ENCODE measurements at places on chromosomes 2 and 18.

GRCh38 chr2:232501331-232501771 lies 13.7 kb upstream of the ECEL1 start:
- no peak for DNase-seq

- DNase-seq: no peak
Observed at GRCh38 chr18:58527952-58528287, 101.0 kb downstream of the ALPK2 start.

GRCh38 chr2:197239434-197239833 lies 71.1 kb downstream of the ANKRD44 start:
- no peak for DNase-seq

- no peak for DNase-seq
Observed at GRCh38 chr2:203983064-203983715, 46.6 kb downstream of the ICOS start.

DNA sequence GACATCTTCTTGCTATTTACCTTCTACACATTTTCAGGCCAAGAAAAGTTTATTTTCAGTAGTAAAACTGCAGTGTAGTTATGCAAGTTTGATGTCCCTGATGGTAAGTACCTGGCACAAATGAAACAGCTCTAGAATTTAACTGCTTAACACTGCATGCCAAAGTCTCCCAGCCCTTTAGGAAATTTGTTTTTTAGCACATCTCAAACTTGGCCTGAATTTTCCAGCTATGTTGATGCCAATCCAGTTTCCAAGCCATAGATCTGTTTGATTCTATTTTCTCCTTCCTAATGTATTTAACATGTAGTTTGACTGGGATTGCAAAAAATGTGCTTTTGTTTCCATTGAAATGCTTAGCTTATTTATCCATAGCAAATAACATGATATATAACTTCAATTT lies 29.3 kb upstream of the ZNF385B start:
- no peak for DNase-seq

DNA sequence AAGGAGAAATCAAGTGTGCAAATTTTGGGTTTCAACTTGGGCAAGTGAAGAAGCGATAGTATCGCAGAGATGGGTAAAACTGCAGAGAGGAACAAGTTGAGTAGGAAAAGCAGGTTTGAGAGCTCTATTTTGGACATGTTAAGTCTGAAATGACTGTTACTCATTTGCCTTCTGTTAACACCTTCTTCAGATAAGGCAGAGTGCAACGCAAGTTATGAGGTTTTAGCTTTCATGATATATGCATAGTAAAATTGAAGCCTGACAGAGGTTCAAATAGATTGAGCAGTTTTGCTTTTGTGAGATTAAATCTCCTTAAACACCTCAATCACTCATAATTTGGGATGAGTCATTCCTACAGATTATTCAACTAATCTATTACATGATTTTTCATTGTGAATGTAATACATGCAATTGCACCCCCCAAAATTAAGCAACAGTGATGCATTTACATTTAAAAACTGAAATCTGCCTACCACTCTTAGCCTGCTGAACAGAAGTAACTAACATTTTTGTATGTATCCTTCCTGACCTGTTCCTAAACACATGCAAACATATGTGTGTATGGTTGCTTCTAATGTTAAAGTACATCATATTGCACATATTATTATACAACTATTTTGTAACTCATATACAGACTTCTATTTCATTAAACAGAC lies 575.4 kb downstream of the ARHGAP15 start:
- no peak for DNase-seq

DNA sequence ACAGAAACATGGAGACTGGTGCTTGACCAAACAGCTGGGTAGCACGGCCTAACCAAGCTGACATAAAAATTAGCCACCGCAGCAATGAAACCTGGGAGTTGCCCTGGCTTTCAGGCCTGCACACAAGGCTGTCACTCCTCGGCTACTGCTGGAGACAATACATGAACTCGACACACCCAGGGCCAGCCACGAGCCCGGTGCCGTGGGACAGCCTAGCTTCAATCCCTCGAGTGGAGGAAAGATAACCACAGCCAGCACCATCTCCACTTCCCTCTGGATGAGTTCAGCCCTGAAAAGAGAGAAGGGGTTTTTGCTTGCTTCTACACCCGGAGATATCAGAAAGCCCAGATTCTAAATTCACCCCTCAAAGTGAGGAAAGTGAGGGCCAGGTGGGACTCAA lies 78.0 kb downstream of the BCL2L11 start:
- DNase-seq: no peak

- no peak for DNase-seq
Observed at GRCh38 chr2:102604769-102605168, 14.6 kb upstream of the SLC9A2 start.

GRCh38 chr2:136917411-136917881 lies 152.1 kb downstream of the THSD7B start:
- DNase-seq: no peak

DNA sequence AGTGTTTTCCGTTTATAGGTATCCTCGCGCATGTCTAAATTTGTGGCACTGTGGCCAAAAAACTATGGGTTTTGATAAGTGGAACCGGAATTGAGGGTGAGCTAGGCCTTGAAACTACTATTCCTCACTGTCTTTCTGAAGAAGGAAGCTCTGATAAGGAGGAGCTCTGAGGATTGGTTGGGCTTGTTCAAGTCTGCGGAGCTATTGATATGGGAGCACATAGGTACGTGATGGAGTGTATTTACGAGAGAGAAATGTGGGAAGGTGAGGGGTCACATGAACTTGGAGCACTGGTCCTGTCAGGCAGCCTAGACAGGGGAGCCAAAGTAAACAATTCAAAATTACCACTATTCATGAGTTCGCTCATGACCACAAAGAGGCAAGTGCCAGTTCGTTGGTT lies 131.4 kb downstream of the BABAM2 start:
- DNase-seq: no peak

DNA sequence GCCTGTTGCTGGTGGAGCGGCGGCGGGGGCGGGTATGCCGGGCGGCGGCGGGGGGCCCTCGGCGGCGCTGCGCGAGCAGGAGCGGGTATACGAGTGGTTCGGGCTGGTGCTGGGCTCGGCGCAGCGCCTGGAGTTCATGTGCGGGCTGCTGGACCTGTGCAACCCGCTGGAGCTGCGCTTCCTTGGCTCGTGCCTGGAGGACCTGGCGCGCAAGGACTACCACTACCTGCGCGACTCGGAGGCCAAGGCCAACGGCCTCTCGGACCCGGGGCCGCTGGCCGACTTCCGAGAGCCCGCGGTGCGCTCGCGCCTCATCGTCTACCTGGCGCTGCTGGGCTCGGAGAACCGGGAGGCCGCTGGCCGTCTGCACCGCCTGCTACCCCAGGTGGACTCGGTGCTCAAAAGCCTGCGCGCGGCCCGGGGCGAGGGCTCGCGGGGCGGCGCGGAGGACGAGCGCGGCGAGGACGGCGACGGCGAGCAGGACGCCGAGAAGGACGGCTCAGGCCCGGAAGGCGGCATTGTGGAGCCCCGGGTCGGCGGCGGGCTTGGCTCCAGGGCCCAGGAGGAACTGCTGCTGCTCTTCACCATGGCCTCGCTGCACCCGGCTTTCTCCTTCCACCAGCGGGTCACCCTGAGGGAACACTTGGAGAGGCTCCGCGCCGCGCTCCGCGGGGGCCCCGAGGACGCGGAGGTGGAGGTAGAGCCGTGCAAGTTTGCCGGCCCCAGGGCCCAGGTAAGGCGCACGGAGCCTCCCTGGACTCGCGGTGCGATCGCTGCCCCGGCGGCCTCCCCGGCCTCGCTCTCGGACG lies 1.0 kb downstream of the ZCCHC2 start:
- DNase-seq: peak; percentile 55

DNA sequence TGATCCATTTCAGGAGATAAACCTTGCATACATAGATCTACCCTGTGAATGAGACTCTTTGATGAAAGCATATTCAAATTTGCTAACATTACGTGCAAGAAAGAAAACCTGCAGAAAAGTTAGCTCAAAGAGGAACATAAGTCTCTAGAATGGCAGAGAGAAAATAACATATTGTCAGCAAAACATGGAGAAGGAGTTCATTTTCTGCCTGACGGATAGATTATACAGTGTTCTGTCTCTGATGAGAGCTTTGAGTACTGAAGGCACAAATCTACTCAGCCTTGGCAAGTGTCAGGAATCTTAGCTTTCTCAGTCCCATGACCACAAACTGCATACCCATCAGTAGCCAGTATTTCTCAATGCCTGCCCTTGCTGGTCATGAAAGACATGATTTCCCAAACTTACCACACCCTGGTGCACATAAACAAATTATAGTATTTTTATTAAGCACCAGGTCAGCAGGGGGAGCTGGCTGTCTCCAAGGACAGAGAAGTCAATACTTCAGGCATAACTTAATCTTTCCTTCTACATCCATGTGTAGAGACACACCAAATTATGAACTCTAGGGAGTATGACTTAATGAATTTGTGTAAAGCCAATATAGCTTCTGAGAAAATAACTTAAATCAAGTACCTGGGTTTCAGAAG lies 401.2 kb upstream of the SOX11 start:
- no peak for DNase-seq

DNA sequence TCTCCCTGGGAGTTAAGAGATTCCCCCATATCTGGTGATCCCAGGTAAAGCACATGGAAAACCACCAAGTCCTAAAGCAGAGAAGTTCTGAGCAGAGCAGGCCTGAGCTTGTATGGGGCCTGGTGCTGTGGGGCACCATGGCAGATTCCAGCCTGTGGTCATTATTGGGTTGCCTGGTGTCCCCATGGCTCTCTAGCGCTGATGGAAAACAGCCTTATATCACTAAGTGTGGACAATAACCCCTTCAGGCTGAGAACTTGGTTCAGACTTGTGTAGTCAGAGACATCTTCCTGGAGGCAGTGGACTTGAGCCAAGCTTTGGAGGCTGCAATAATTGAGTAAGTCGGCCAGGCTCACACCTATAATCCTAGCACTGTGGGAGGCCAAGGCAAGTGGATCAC lies 96.8 kb downstream of the MCFD2 start:
- no peak for DNase-seq

GRCh38 chr2:240914645-240915525 lies 8.7 kb downstream of the CROCC2 start:
- no peak for DNase-seq

DNA sequence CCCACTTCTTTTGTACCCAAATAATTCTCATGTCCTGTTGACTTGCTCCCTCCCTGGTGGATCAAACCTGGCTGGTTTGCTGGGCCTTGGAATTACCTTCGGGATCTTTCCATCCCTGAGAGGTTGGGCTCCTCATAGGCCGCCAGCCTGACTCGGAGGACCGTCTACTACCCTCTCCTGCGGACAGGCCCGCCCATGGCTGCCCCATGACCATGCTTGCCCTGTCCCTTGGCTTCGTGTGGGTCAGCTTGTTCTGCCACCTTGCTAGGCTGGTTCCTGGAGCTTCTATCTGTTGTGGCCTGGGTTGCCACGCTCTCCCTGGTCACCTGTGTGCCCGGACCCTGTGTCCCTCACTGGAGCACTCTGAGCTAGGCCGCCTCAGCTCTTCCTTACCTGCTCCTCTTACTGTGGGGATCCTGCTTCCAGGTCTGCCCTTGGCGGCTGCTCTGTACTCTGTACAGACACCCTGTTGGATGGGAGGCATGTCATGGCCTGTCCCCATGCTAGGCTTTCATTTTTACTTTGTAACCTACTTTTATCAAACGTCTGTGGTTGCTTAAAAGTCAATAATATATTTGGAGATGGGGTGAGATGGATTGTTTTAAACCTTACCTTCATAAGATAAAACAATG lies 29.7 kb upstream of the FHL2 start:
- DNase-seq: no peak

DNA sequence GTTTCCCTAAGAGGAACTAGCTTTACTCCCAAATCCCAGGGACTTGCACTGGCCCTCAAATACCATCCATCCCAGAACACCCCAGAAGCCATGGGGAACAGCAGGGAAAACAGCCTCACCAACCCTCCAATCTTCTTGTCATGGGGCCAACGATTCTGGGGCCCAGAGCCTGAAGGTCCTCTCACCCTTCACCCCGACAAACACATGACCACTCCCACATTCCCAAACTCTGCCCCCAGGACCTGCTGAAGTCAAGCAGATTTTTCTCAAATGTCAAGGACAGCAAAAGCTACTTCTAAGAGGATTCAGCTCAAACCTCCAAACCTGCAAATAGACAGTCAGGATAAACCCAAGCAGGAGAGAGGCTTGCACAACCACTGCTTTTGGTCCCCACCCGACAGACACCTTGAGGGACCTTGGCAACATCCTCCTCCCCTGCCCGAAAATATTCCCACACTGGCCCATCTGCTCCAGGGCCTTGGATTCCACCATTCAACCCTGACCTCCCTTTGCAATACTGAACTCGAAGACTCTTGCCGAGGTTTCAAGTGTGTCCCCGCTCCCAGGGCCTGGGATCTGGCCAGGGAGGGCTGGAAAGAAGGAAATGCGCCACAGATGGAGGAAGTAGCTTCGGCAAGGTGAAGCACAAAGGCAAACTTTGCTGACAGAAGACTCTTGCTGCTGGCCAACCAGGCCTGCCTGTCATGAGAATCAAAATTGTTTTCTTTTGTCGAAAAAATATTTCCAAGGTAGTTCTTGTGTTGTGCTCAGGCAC lies 143.3 kb downstream of the ZFP36L2 start:
- DNase-seq: no peak

DNA sequence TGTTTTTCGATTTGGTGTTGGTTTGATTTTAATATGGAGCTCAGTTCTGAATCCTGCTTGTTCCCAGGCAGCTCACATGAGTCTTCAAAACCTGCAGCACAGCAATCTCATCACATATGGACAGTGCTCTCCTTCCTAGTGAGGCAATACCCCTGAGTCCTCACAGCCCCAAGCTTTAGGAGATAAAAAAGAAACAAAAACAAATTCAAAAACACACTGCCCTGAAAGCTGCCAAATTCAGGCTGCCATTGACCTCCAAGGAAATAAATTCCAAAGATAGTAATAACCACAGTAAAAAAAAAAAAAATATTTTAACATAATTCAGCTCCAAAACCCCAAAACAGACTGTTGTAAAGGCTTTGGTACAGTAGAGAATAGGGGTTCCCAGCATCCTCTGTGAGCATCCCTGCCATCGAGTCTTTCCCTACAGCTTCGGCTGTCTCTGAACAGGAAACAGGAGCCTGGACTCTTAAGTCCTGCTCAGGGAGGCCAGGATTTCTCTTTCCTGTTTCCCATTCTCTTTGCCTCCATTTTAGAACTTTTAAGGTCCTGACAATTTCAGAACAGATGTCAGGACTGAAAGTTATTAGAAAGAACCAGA lies 14.7 kb upstream of the SP3 start:
- no peak for DNase-seq

GRCh38 chr18:79392226-79392625 lies 3.5 kb upstream of the NFATC1 start:
- no peak for DNase-seq

DNA sequence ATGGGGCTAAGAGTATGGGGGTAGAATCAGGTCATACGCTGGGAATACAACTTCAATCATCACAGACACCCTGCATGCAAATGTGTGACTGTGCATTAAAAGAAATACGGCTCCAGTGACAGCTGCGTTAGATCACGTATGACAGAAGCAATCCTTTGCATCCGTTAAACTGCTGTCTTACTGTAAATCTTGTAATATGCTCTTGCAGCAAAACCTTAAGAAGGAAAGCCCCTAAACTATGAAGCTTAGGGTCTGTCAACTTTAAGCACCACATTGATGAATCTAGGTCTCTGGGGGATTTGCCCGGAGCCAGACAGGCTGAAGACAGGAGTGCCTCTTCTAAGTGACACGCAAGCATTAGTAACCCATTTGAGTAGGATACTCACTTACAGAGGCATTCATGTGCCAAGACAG lies 84.7 kb upstream of the EML6 start:
- DNase-seq: no peak
